ENCODE measurements at places on chromosomes 3 and 15.
A peak's percentile ranks its signal among the peaks of the same experiment; 100 is the strongest.

GRCh38 chr3:1883534-1883933, 215.1 kb upstream of the CNTN4 start:
- no peak for DNase-seq

GRCh38 chr3:44932271-44932670, 43.7 kb downstream of the ZDHHC3 start:
- DNase-seq: no peak

- DNase-seq: no peak
Measured at GRCh38 chr3:153285982-153286381, 124.0 kb downstream of the RAP2B start.

- DNase-seq: no peak
Measured at GRCh38 chr3:148861277-148861869, 3.7 kb upstream of the CPA3 start.

GRCh38 chr3:140870351-140870750, 71.3 kb upstream of the SLC25A36 start:
- DNase-seq: no peak

DNA sequence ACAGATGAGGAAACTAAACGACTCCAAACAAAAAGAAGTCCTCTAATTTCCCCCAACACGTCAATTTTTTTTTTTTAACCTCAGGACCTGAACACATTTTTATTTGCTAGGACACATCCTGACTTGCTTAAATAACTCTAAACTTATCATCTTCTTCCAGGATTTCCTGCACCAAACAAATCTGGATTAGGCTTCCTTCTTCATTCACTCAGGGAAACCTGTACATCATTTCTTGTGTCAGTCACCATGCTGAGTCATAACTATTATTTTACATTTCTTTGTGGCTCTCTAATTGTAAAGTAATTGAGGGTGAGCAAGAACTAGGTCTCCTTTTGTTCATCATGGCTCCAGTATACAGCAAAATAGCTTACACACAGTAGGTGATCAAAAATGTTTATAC, 433.4 kb upstream of the GBE1 start:
- DNase-seq: no peak

GRCh38 chr15:68149059-68149458, 56.1 kb downstream of the CALML4 start:
- no peak for DNase-seq

DNA sequence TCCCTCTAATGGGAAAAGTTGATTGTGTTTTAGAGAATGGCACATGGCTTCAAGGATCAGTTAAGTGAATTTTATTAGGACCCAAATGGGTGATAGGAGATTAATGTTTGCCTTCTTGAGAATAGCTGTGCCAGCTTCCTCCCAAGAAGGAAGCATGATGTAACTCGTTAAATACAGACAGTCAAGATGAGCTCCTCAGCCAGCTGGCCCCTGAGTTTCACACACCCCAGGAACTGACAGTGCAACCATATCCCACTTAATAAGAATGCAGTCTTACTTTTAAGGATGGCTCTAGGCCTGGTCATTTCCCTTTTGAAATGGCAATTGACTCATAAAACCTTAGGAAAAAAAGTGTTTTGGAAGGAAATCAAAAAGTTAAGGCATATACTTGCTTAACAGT, 472.8 kb upstream of the KCNMB2 start:
- DNase-seq: no peak

GRCh38 chr3:62665627-62666437, 209.4 kb downstream of the CADPS start:
- DNase-seq: no peak

DNA sequence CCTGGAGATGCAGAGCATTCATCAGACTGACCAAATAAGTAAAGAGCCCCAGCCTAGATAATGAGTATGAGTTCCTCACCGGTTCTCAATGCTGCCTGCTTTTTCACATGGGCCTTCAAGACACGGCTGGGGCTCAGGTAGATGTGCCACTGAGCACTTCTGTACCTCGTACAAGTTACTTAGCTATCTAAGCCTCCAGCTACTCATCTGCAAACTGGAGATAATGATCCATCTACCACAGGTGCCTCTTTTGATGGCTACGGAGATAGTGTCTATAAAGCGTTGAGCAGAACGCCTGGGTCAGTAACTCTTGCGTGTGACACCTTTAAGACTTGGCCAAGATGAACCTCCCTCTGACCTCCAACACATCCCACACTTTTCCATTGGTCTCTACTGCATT, 56.3 kb downstream of the CCR4 start:
- DNase-seq: no peak

- no peak for DNase-seq
Measured at GRCh38 chr15:79629687-79630086, 197.6 kb downstream of the MINAR1 start.

GRCh38 chr3:38636881-38637280, 12.6 kb downstream of the SCN5A start:
- no peak for DNase-seq

GRCh38 chr15:51589881-51590568, 32.5 kb downstream of the DMXL2 start:
- no peak for DNase-seq

- DNase-seq: no peak
Measured at GRCh38 chr3:153614563-153614962, 452.5 kb downstream of the RAP2B start.

DNA sequence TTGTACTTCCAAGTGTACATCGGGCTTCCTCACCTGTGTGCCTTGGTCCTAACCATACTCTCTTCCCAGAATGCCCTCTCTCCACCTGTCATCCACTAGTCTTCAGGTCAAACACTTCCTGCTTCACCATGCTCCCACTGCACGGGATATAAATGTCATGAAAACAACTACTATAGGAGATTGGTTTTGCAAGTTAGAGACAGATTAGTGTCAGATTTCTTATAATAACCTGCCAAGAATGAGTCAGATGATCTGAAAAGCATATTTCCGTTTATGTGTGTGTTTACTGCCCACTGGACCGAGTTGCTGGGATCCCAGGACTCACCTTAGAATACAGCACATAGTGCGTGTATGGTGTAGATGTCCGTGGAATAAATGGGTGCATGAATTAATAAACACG, 21.4 kb downstream of the PLA1A start:
- DNase-seq: no peak

DNA sequence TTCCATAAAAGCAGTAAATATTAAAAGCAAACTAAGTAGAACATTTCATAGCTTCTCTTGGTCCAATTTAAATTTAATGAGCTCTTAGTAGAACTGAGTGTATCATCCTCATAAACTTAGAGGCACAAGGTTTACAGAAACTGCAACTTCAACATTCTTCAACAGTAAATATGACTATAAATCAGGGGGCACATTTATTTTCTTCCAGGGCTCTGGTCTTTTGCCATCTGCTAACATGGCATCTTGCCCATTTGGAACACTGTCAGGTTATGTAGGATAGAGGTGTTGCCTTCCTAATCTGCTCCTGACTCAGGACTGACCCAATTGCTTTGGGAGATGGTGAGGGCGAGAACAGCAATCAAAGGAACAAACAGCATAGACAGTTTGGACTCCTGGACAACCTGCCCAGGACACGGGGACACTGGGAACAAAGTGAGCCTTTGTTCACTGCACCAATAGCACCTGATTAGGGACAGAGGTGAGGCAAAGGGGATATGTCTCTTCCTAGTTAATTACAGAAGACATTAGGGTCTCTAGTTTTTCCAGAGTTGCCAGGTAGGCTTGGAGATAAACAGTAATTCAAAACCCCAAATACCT, 610.2 kb upstream of the ROBO2 start:
- DNase-seq: no peak

DNA sequence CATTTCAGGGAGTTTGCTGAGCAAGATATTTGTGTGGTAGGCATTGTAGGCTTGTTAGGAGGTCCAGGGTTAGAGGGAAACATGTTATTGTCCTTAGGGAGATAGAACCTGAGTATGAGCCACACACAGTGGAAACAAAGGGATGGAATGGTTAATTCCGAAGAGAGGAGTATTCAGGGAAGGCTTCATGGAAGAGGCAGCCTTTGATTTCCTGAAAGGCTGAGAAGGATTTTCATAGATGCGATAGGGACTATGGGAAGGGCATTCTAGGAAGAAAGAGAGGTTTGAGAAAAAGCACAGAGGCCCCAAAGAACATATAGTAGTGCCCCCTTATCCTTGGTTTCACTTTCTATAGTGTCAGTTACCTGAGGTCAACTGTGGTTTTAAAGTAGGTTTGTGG, 81.7 kb downstream of the RAB11A start:
- no peak for DNase-seq

- DNase-seq: no peak
Measured at GRCh38 chr15:40481341-40482074, 10.7 kb downstream of the CHST14 start.

GRCh38 chr3:57160765-57161538, 4.2 kb downstream of the IL17RD start:
- no peak for DNase-seq

GRCh38 chr3:184016169-184016570, 1.5 kb downstream of the ABCC5 start:
- DNase-seq: no peak

- DNase-seq: peak; percentile 26
Measured at GRCh38 chr15:70259028-70259424, 161.3 kb upstream of the TLE3 start.

GRCh38 chr3:12926660-12927059, 85.3 kb upstream of the RPL32 start:
- DNase-seq: no peak

GRCh38 chr3:54917174-54917573, 10.7 kb downstream of the LRTM1 start:
- no peak for DNase-seq

- no peak for DNase-seq
Measured at GRCh38 chr3:130968221-130968620, 58.4 kb downstream of the ASTE1 start.

GRCh38 chr3:168455814-168456213, 360.1 kb upstream of the GOLIM4 start:
- DNase-seq: no peak

- no peak for DNase-seq
Measured at GRCh38 chr15:96064351-96064756, 266.1 kb upstream of the NR2F2 start.

DNA sequence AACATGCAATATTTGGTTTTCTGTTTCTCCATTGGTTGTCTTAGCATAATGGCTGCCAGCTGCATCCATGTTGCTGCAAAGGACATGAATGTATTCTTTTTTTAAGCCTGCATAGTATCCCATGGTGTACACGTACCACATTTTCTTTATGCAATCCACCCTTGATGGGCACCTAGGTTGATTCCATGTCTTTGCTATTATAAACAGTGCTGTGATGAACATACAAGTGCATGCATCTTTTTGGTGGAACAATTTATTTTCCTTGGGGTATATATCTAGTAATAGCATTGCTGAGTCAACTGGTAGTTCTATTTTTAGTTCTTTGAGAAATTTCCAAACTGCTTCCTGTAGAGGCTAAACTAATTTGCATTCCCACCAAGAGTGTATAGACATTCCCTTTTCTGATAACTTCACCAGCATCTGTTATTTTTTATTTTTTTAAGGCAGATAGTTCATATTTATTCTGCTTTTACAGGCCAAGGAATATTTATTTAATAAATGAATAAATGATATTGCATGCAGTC, 62.4 kb upstream of the NPHP3 start:
- no peak for DNase-seq

- DNase-seq: no peak
Measured at GRCh38 chr3:20861454-20861853, 675.4 kb upstream of the SGO1 start.

DNA sequence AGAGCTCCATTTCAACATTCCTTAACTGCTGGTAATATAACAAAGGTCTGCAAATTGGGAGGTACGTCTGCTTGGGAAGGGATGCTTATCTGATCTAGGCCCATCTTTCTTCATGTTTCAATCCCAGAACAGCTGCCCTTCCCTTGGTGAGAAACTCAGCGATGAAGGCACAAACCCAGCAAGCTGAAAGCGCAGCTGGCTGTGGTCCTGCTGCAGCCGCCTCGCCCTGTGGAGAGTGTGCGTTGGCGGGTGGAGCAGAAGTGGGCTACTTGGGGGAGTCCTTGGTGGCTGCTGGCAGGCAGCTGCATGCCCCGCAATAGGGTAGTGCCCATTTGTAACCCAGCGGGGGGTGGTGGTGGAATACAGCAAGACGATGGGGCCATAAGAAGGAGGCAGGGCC, 160.6 kb upstream of the WNT5A start:
- DNase-seq: no peak

- DNase-seq: no peak
Measured at GRCh38 chr3:69288161-69288895, 97.6 kb downstream of the FRMD4B start.

DNA sequence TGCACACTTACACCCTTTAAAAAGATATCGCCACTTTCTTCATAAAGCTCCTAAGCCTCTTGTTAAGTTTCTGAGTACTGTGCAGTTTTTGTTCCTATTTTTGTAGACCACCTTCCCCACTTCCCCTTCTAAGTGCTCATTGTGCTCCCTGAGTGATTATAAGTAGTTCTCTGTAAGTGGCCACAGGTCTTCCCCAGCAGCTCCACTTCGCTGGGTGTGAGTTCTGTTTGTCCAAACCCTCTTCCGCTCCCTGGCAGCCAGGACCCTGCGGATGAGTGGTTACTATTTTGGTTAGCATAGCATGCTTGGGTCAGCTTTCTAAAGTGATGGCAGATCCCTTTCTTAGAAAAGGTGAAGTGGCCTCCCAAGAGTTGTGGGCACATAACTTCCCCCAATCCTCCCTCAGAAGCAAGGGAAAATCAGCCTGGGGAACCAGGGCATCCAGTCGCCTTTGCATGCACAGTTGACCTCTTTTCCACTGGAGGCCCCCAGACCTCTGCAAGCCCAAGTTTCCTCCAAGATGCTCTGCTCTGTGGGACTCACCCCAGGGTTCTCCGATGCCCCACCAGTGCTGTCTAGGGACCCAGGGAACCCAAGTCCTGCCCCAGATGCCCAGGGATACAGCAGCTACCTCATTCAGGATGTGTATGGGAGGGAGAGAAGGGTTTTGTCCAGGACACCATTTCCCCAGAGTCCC, 69.6 kb downstream of the ATP10A start:
- no peak for DNase-seq

DNA sequence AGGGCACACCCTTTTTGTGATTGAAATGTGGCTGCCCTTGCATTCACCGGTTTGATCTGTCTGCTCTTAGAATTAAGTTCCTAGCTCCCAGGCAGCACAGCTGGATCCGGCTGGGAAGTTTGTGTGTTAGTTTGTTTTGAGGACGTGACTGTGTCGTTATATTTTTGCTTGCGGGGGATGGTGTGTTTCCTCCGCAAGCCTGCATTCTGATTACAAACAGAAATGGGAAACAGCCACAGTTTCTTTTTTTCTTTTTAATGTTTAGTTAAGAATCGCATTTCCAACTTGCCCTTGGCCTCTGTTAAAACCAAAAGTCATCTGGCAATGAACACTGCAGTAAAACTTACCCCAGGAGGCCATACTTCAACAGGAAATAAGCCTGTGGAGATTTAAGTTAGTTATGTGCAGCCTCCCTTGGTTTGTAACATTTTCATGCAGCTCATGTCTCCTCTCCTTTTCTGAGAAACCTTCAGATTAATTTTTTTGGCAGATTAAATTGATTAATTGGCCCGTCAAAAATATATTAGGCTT, 888 bp downstream of the TMOD3 start:
- no peak for DNase-seq

GRCh38 chr3:150129166-150129565, 158.5 kb upstream of the PFN2 start:
- no peak for DNase-seq
